ENCODE measurements at places on chromosomes 4 and X.

DNA sequence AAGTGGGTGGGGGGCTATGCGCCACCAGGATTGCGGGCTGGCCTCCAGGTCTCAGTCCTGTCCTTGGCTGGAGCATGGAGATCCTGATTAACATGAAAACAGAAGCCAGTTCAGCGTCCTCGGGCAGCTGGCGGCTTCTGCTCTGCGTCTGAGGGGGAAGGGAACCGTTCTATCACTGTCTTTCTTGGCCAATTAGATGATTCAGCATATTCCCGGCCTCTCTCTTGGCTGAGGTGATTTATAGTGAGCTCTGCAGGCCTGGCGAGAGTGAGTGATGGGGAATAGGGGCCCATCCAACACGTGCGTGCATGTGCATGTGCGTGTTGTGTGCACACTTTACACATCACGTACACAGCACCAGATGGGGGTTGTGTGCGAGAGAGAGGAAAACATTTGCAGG lies 145.8 kb upstream of the ATP6AP2 start:
- DNase-seq: peak; percentile 39

GRCh38 chrX:18146954-18147353 lies 73.7 kb downstream of the BEND2 start:
- peak; percentile 8 for DNase-seq

GRCh38 chrX:47927212-47927611 lies 76.6 kb downstream of the ZNF182 start:
- DNase-seq: no peak

DNA sequence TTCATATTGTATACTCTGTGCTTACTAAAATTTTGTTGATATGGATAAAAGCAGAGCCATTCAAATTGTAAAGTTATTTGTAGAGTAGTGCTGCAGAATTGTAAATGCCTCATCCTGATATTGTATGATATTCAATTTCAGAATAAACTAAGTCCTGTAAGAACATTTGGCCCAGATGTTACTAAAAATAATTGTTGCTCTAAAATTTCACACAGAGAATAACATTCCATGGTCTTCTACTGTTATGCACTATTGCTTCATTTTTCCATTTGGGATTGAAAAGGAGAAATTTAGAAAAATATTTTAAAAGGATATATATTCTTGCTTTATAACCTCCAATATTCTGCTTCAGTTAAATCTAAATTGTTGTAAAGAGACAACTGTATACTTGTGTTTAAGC lies 195.6 kb downstream of the LARP7 start:
- DNase-seq: no peak

DNA sequence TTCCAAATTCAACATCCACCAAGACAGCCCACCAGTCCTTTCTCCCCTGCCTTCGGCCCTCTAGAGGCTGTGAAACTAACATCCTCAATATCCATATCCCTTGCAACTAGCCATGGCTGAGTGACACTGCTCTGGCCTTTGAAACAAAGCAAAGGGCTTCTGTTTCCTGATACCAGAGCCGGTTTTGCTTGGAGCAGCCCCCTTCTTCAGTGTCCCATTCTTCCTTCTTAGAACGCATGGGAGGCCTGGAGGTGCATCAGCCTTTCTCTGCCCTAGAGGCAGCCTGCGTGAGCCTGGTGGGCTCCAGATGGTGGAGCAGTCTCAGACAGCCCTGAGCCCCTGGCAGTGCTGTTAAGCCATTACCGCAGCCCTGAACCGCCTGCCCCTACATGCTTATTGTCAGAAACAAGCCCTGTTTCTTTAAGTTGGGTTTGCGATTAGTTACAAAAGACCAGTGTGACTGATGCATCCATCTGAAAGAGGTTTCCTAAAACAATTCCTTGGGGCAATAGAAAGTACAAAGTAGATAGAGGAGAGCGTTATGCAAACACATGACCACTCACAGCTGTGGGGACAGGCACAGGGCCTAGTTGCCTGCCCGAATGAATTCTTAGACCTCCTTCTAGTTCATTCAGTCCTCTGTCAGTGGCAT lies 74.1 kb downstream of the EVC start:
- peak; percentile 23 for DNase-seq

DNA sequence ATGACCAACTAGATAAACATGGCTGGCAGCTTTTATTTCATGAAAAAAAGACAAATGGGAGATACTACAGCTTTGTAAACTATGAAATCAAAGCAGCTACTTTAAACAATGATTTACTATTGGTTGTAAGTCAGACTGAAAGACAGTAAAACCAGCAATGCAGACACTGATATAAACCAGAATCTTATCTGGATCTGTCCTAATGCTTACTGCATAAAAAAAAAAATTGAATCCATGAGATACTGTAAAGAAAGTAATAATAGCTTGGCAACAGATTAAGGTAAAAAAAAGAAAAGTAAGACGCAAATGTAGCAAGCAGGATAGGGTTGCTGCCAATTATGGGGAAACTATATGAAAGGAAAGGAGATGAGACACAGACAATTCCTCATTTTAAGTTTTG lies 7.3 kb downstream of the LCORL start:
- DNase-seq: no peak

- DNase-seq: no peak
Measured at GRCh38 chr4:113776679-113777078, 15.1 kb upstream of the CAMK2D start.

- no peak for DNase-seq
Measured at GRCh38 chr4:57498251-57498650, 388.1 kb upstream of the IGFBP7 start.

- no peak for DNase-seq
Measured at GRCh38 chr4:176762661-176763308, 29.9 kb downstream of the VEGFC start.

DNA sequence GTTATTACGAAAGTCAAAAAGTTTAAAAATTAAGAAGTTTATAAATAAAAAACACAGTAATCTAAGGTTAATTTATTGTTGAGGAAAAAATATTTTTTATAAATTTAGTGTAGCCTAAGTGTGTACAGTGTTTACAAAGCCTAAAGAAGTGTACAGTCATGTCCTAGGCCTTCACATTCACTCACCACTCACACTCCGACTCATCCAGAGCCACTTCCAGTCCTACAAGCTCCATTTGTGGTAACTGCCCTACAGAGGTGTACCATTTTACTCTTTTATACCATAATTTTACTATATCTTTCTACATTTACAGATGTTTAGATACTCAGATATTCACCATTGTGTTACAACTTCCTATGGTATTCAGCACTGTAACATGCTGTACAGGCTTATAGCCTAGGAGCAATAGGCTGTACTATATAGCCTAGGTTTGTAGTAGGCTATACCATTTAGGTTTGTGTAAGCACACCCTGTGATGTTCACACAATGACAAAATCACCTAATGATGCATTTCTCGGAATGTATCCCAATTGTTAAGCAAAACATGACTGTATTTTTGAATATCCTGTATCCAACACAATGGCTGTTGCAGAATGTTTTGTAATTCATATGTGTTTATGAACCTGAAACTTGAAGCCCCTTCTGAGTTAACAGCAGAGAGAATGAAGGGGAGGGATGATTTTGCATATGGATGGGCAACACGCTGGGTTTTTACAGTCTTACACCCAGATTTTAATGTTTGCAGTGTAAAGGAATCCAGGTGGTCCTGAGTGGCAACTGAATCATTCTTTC lies 3.1 kb downstream of the PPBP start:
- no peak for DNase-seq

DNA sequence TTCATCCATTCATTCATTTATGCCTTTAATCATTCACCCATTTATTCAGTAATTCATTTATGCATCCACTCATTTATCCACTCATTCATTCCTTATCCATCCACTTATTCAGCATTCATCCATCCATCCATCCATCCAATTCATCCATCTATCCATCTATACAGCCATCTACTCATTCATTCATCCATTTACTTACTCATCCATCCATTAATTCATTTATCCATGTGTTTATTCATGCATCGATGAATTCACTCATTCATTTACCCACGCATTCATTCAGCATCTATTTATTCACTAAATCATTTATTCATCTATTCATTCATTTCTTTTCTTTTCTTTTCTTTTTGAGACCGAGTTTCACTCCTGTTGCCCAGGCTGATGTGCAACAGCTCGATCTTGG lies 10.4 kb downstream of the P2RY8 start:
- no peak for DNase-seq

DNA sequence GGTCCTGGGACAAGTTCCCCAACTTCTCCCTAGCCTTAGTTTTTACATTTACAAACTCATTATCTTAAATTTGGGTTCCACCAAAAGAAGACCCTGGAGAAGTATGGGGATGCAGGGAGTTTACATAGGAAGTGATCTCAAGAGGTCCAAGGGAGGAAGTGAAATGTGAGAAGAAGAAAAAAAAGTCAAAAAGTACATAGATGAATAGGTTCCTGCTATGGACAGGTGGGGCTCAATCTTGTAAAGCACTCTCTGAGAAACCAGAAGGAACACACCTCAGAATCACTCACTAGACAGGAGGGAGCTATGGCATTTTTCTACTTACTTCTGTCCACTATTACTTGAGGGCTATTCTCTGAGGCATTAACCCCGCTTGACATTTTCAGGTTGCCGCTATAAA lies 56.6 kb downstream of the ARHGAP6 start:
- DNase-seq: no peak

Measured in fibroblast of pulmonary artery (primary cell).